ENCODE measurements at places on chromosomes 5 and 9.

- no peak for DNase-seq
Measured at GRCh38 chr5:16736158-16736995, 119.6 kb upstream of the RETREG1 start.

GRCh38 chr5:176639981-176640380 lies 7.3 kb upstream of the TSPAN17 start:
- DNase-seq, result no peak

- DNase-seq, result no peak
Measured at GRCh38 chr5:113450929-113451328, 16.1 kb upstream of the TSSK1B start.

- DNase-seq, result peak; percentile 83
Measured at GRCh38 chr5:132293992-132294727, at the start of gene SLC22A4. Gene SLC22A4 (plus strand): TSS chr5:132294394. CDS start chr5:132294617, 223 bp downstream.

Measured in activated CD8-positive, alpha-beta memory T cell treated with anti-CD3 and anti-CD28 coated beads for 48 hours (primary cell).